ENCODE measurements at places on chromosomes 2 and 18. TPM values are rescaled to one million over a fixed set of nuclear protein-coding genes. Genes with fewer than 3 reads are reported as not detected.

Gene IL37
- total RNA-seq: not detected

Gene REG3A
- not detected for total RNA-seq

Gene FER1L5
- total RNA-seq: not detected

Gene ABCB6
- total RNA-seq: 31.8 TPM

Gene FAM237A
- not detected for total RNA-seq

Gene DLX2
- not detected for total RNA-seq

Gene COLEC12
- total RNA-seq: 45.1 TPM

Gene ZBTB7C
- total RNA-seq: under 0.01 TPM

Data from dermis blood vessel endothelial cell (primary cell).